ENCODE measurements at places on chromosomes 1 and 21.

- DNase-seq: no peak
These were observed 563 bp downstream of the QSOX1 start for GRCh38 chr1:180155182-180155682.

DNA sequence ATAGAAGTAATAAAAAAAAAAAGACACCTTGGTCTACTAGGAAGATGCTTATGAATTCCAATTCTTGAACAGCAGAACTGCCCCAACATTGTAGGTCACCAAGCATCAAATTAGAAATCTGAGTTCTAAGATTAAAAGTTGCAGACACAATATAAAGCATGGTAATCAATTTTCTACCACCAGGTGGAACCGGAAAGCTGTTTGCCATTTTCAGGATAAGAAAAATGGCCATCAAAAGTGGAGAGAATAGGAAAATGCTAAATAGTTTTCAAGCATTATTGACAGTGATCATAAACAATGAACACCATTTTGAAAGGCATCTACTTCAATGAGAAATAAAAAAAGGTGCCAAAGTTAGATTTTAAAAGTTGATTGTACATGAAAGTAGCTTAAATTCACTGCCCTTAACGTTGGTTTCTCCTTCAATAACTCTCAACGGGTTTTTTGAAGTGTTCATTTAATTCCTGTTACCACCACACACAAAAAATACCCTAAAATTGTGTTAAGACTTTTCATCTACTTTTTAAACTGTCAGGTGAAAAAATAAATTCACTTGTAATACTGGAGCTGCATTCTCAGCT is 252.9 kb downstream of the KCNT2 start:
- DNase-seq: no peak

DNA sequence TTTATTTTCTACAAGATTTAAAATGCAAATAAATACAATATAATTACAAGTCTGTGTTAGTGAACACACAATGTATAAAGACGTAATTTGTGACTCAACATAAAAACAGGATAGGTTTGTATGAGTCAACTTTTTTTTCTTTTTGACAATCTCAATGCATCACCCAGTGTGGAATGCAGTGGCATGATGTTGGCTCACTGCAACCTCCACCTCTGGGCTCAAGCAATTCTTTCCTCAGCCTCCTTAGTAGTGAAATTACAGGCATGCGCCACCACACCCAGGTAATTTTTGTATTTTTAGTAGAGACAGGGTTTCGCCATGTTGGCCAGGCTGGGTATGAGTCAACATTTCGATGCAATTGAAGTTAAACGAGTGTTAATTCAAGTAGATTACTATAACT is 5.9 kb upstream of the SPRR2E start:
- no peak for DNase-seq

DNA sequence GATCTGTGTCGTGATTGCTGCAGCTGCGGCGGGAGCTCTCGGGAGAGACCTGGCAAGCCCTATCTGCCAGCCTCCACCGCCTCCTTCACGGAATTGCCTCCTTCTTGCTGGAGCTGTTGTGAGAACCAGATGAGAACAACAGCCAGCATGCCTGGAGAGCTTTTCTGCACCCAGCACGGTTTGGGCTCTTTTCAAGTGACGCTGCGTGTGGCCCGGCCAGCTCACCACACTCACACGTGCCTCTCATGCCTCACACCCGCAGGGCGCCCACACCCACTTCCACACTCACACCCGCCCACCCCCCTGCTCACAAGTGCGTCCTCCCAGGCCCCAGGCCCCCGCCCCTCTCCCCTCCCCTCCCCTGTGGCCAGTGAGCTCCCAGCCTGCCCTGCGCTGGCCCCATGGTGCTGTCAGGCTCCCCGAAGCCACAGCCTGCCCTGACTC is 135.7 kb upstream of the RUNX3 start:
- peak; percentile 29 for DNase-seq

GRCh38 chr21:41660748-41661147 is 106.1 kb downstream of the RIPK4 start:
- no peak for DNase-seq

- DNase-seq: no peak
These were observed 2.5 kb downstream of the SLC1A7 start for GRCh38 chr1:53139951-53140361.

- DNase-seq: no peak
These were observed 34.2 kb upstream of the EXO1 start for GRCh38 chr1:241813768-241814320.

DNA sequence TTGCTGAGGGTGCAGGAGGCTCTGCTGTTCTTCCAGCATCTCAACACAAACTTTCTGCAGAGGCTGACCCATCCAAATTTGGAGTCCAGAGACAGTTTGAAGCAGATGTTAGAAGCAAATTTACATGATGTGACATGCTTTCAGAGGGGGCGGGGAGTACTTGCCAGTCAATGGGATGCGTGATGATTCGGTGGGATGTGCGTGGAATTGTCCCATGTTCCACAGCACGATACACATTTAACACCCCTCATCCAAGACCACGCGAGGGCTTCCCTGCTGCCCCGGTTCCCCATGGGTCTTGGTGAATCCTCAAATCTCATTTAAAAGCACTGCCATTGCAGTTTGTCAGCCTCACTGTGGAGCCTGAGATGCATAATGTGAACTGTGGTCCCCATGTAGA is 78.6 kb upstream of the TLR5 start:
- no peak for DNase-seq

DNA sequence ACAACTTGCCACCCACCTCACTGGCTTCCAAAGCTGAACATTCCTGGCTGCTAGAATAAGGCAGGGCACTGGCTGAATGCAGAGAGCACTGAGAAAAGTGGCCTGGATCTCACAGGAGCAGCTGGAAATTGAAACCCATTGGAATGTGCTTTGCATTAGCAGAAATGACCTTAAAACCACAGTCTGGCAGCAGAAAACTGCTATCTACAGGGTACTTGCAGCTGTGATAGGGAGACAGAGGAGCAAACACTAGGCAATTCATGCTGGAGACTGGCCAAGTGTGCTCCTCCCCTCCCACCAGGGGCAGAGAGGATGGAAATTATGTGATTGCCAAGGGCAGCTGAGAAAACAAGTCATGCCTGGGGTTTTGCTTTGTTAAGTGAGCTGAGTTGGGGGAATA is 47.2 kb downstream of the HSD3B1 start:
- no peak for DNase-seq

GRCh38 chr1:116825207-116825719 is 71.0 kb downstream of the CD2 start:
- DNase-seq: no peak

- no peak for DNase-seq
These were observed 11.3 kb upstream of the ADORA1 start for GRCh38 chr1:203116091-203116820.

DNA sequence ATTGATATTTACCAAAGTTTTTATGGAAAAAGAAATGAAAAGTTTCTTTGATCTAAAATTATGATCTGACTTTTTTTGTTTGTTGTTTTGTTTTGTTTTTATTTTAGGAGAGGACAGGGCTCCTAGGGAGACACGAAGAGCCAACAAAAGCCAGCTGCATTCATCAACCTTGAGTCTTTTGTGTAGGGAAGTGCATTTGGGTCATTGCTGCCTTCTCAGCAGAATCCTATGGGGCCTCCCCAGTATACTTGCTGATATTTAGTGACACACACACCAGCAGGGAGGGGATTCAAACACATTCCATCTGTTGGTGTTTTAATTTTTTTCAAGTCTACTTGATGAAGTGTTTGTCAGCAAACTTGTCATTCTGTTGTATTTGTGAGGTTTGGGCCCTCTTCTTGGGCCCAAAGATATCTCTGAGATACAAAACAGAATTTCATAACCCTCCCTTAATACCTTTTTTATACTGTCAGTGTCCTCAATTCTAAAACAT is 203.5 kb downstream of the NTNG1 start:
- no peak for DNase-seq

- no peak for DNase-seq
These were observed 15.2 kb downstream of the SAMD11 start for GRCh38 chr1:938711-939489.

DNA sequence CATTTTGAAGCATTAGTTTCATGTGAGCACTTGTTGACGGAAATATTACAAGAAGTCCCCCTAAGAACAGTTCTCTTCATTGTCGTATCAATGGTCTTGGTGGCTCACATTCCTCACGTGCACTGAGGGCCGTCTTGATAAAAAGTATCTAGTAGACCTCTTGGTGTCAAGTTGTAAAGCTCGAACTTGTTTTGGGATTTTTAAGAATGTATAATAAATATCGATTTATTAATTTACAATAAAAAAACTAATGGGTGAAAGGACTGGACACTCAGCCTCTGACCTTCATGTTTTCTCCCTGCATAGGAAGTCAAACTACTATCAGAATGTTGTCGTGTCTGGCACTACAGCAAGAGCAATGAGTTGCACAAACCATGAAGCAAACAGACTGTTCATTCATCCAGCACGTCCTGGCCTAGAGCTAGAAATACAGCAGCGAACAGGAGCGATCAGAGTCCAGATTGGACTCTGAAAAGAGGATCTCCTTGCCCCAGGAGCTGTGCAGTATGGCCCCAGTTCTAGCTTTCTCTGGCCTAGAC is 319.2 kb downstream of the SMYD3 start:
- DNase-seq: no peak

DNA sequence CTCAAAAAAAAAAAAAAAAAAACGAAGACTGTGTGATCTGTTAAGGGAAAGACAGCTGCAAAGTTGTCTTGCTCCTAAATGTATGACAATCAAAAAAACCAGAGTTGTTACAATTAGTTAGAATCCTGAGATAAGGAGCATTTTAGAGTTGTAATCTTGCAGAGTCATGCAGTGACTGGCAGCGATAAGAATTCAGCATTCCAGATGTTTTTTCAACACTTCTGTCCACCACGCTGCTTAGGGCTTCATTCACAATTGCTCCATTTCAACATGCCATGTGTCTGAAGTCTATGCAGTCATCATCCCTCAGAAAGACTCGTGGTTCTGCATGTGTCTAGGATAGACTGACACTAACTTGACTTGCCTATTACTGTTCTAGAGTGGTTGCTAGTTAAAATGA is 102.4 kb upstream of the BACE2 start:
- no peak for DNase-seq

- DNase-seq: no peak
These were observed 66.7 kb downstream of the RPAP2 start for GRCh38 chr1:92365378-92366039.

DNA sequence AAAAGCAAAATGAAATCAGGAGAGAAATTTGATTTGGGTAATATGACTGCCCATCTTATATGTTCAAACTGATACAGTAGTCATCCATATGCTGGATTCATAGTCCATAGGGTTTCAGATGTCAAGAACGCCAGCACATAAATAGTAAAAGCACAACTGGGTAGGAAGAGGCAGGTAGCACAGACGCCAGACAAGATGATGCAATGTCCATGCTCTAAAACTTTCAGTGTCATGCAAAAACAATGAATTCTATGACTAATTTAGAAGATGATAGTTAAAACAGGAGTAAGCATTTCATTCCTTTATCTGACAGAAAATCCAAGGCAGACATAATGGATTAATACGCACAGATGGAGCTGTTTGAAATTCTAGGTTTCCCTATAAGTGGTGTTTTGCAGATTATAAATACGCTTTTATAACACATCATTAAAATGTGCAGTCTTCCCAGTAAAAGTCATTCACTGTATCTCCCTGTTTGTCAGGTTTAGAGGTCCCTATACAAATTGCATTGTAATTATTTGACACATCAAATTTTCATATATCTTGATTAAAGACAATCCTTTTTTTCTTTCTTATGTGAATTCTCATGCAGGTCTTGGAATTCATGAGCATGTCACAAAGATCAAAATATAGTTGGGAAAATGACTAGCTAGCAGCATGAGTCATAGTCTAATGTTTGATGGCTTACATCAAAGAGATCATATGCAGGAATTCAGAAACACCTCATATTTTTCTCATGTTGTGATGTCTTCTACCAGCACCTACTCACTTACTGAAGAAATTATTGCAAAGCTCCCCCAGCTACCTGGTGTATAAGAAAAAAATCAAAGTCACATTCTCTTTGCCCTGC is 139.9 kb downstream of the DSCAM start:
- DNase-seq: no peak

- no peak for DNase-seq
These were observed 32.8 kb downstream of the GJA4 start for GRCh38 chr1:34825455-34826091.

Measured in stimulated activated CD8-positive, alpha-beta memory T cell treated with anti-CD3 and anti-CD28 coated beads, Interleukin-15, amount 100 ng/mL, for 4 hours (primary cell).